B cell (primary cell): ENCODE measurements at places on chromosomes 6 and 20. TPM values are rescaled to one million over a fixed set of nuclear protein-coding genes. Genes with fewer than 3 reads are reported as not detected.

DNA sequence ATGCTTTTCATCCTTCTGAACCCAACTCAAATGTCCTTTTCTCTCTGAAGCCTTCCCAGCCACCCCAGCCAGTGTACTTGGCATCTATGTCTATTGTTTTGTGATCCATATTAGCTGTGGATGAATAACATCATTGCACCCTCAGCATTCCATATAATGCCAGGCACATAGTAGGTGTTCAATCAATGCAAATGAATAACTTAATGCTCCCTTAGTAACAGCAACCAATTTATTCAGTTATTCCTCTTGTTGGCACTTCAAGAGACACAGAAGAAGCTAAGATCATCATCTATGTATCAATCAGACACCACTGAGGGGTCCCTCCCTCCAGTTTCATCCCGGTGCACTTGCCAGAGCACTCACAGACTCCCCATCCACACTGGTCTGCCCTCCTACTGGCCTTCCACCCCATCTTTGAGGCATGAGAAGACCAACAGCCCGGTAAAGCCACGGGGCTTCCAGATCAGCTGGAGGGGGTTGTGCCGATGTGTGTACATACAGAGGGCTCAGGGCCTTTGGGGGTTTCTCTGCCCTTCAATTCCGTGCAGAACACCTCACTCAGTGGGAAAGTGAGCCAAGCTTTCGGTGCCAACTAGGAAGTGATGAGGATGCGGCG, 2.4 kb upstream of the TAF8 start:
- DNase-seq = no peak
- no peaks in the 10 kb centered on the region for H3K27me3 ChIP-seq
- H3K36me3 ChIP-seq = no peaks in the 10 kb centered on the region
- peak overlapping the region; percentile 81 for H3K27ac ChIP-seq
- H3K4me3 ChIP-seq = peak overlapping the region; percentile 89

GRCh38 chr20:22797103-22797502, 212.7 kb upstream of the FOXA2 start:
- H3K4me3 ChIP-seq = no peak overlapping the region
- H3K4me1 ChIP-seq = no peaks in the 10 kb centered on the region
- H3K27ac ChIP-seq = no peak overlapping the region
- H3K27me3 ChIP-seq = peaks cover 2% of the 10 kb centered on the region
- no peak for DNase-seq

- no peak overlapping the region for H3K4me3 ChIP-seq
- no peak for DNase-seq
- H3K27me3 ChIP-seq = peaks cover 23% of the 10 kb centered on the region
- H3K27ac ChIP-seq = no peak overlapping the region
- no peaks in the 10 kb centered on the region for H3K36me3 ChIP-seq
- H3K4me1 ChIP-seq = no peaks in the 10 kb centered on the region
Observed at GRCh38 chr6:41656002-41656691, 17.9 kb downstream of the MDFI start.

DNA sequence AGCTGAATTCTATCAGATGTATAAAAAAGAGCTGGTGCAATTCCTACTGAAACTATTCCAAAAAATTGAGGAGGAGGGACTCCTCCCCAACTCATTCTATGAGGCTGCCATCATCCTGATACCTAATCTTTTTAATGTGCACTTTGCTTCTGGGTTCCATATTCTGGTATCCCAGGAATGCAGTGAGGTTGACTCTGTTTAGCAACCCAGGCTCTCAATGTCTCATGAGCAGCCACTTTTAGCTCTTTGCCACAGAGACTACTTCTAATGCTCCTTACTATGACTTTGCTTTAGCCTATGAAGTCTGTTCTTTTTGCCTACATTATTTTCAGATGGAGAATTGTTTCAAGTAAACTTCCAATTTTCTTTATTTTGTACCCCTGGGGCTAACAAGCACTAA, 185.5 kb upstream of the NRSN1 start:
- no peaks in the 10 kb centered on the region for H3K36me3 ChIP-seq
- no peak overlapping the region for H3K27ac ChIP-seq
- no peaks in the 10 kb centered on the region for H3K4me1 ChIP-seq
- H3K4me3 ChIP-seq = no peak overlapping the region
- H3K27me3 ChIP-seq = no peaks in the 10 kb centered on the region

The OXT gene
- total RNA-seq = 1.4 and 1.7 TPM in 2 replicates

The PRR18 gene
- total RNA-seq = not detected in 2 replicates
